ENCODE measurements at places on chromosomes 4 and X. TPM values are rescaled to one million over a fixed set of nuclear protein-coding genes. Genes with fewer than 3 reads are reported as not detected.

DNA sequence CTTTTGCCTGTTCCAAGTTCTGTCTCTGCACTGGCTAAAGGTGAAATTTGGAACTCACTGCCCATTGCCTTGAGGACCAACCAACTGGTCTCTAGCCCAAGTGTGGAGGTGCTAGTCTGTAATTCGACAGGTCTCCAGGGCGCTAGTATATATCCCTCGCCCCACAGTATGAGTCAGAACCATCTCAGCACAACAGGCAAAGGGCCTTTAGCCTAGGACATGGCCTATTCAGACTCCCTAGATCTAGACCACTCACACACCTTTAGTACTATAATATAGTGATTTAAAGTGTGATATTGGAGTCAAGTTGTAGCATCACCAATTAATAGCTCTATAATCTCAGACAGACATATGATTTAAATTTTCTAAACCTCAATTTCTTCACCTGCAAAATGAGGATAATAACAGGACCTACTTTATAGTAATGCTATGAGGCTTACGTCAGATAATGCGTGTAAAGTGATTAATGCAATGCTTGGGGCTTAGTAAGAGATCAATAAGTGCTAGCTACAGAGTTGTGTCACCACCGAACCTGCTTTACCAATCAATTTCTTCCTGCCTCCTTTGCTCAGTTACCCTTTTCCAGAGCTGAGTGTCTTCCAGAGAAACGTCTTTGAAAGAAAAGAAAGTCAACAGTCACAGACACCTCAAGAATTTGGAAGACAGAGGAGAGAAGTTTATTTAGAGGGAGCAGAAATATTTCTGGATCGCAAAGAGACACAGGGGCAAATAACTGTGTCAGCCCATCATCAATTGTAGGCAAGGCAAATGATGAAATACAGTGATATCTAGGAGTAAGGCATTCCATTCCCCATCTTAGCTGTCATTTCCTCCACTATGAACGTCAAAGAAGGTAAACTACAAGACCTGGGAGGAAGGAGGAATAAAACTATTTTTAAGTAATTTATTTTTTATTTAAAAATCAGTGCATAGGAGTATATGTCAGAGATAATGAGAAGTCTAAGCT lies 2.3 kb downstream of the NOX1 start:
- no peak overlapping the region for H3K27ac ChIP-seq
- no peaks in the 10 kb centered on the region for H3K27me3 ChIP-seq
- H3K4me3 ChIP-seq, result no peak overlapping the region
- DNase-seq, result no peak
- no peaks in the 10 kb centered on the region for H3K4me1 ChIP-seq
- no peaks in the 10 kb centered on the region for H3K36me3 ChIP-seq

DNA sequence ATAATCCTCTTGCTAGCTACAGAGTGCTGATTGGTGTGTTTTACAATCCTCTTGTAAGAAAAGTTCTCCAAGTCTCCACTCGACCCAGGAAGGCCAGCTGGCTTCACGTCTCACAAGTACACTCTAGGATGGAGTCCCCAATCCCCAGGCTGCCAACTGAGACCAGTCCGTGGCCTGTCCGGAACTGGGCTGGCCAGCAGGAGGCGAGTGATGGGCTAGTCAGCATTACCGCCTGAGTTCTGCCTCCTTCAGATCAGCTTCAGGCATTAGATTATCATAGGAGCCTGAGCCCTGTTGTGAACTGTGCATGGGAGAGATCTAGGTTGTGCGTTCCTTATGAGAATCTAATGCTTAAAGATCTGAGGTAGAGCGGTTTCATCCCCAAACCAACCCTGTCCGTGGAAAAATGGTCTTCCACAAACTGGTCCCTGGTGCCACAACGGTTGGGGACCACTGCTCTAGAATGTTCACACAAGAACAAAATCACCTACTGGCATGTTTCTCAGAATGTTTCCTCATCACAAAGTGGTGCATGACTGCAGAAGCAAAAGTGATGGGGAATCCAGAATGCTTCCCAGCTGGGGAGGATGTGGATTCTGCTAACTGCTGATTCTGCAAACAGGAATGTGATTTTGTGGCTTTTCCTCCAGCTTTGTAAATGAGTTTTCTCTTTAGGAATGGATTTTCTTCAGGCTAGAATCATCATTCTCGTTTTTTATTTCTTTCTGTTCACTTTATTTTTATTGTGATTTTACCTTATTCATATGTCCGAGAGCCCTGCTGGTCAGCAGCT lies 40.9 kb downstream of the SEPTIN11 start:
- peak overlapping the region; percentile 42 for H3K27ac ChIP-seq
- DNase-seq, result no peak
- H3K36me3 ChIP-seq, result no peaks in the 10 kb centered on the region
- peaks cover 3% of the 10 kb centered on the region for H3K4me1 ChIP-seq
- no peaks in the 10 kb centered on the region for H3K27me3 ChIP-seq

DNA sequence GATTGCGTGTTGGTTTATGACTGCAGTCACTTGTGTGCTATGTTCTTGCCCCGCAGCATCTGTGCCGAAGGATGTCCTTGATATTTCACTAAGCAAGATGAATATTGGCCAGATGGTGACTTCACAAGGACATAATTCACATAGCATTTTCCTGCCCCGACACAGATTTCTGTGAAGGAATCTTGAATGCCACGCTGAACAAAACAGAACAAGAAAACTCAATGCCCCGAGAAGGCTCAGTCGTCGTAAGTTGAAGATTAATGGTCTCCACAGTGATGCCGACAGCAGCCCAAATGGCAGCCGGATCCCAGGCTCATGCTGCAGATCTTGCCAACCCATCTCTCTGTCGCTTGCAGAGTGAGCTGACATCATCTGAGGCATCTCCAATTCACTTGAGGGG lies 145.9 kb downstream of the CPEB2 start:
- DNase-seq, result no peak
- peaks cover 16% of the 10 kb centered on the region for H3K4me1 ChIP-seq
- H3K4me3 ChIP-seq, result no peak overlapping the region
- no peak overlapping the region for H3K27ac ChIP-seq

DNA sequence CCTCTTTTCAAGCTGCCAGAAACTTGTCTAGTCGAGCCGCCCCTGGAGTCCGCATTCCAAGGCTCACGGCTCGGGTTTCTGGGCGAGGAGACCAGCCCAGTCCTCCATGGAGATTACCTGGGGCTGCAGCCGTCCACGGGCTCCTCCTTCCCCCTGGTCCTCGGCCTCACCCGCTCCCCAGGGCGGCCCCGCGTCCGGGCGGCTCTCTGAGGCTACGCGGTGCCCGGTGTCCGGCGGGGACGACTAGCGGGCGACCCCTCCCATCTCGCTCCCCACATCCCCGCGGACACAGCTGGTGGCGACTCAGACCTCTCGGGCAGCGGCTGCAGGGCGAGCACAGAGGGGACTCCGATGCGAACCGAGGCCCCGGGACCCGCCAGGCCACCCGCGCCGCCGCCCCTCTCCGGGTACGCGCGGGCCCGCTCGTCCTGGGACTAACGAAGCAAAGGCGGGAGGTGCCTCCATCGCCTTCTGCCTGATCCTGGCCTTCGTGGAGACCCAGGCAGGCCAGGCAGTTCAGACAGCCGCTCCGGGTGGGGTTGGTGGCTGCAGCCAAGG lies 159.4 kb downstream of the TRAM1L1 start:
- H3K4me1 ChIP-seq, result peaks cover 14% of the 10 kb centered on the region
- peaks cover 6% of the 10 kb centered on the region for H3K27me3 ChIP-seq
- H3K36me3 ChIP-seq, result no peaks in the 10 kb centered on the region
- peak; percentile 50 for DNase-seq

GRCh38 chrX:12956704-12957534 lies 18.0 kb upstream of the TMSB4X start:
- H3K4me1 ChIP-seq, result no peaks in the 10 kb centered on the region
- H3K27me3 ChIP-seq, result no peaks in the 10 kb centered on the region
- no peaks in the 10 kb centered on the region for H3K36me3 ChIP-seq
- peak overlapping the region; percentile 40 for H3K27ac ChIP-seq
- no peak for DNase-seq
- H3K4me3 ChIP-seq, result no peak overlapping the region

- no peaks in the 10 kb centered on the region for H3K4me1 ChIP-seq
- H3K36me3 ChIP-seq, result no peaks in the 10 kb centered on the region
Observed at GRCh38 chr4:153246446-153247115, 42.3 kb downstream of the TRIM2 start.

DNA sequence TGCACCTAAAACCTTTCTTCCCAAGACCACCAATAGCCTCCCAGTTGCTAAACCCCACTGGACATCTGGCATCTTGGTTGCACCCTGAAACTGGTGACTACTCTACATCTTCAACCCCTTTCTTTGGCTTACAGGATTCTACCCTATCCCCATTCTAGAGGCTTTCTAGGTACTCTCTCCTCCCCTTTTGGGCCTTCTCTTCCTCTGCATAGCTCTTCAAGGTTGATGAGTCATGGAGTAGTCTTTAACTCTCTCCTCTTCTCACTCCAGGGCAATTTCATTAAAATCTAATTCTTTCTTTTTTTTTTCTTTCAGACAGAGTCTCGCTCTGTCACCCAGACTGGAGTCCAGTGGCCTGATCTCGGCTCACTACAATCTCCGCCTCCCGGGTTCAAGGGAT lies 16.8 kb downstream of the APOO start:
- H3K27ac ChIP-seq, result no peak overlapping the region
- DNase-seq, result no peak
- no peaks in the 10 kb centered on the region for H3K4me1 ChIP-seq

DNA sequence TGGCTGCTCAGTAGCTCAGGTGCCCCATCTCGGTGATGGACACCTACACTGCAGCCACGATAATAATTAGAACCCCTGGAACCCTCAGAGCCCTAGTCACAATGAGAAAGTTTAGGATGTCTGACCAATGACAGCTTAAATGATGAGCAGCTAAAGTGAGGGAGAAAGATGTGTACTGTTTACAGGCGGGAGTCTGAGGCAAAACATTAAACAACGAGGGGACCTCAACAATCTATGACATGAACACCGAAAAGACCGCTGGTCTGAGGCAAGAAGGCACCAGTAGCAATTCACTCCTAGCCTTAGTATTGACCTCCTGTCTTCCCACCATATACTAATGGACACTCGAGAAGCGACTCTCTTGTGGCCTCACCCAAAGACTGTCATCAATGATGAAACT lies 369.5 kb upstream of the SMIM31 start:
- DNase-seq, result no peak
- no peaks in the 10 kb centered on the region for H3K27me3 ChIP-seq
- H3K36me3 ChIP-seq, result no peaks in the 10 kb centered on the region
- H3K27ac ChIP-seq, result no peak overlapping the region
- no peak overlapping the region for H3K4me3 ChIP-seq
- no peaks in the 10 kb centered on the region for H3K4me1 ChIP-seq

DNA sequence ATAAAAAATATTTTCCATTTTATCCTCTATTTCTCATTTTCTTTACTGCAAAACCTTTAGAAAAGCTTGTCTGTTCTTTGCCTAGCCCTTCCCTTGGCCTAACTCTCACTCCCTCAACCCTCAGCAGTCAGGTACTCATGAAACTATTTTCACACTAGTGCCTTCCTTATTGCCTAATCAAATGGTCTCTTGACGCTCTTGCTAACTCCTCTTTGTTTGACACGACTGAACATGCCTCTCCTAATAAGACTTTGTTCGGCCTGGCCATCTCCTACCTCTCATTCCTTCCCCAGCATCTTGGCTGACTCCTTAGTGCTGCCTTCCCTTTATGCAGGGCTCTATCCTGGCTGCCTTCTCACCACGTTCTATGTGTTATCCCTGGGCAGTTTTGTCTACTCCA lies 11.1 kb upstream of the LRAT start:
- no peak for DNase-seq
- no peak overlapping the region for H3K4me3 ChIP-seq
- no peaks in the 10 kb centered on the region for H3K36me3 ChIP-seq
- no peaks in the 10 kb centered on the region for H3K27me3 ChIP-seq

- H3K4me3 ChIP-seq, result no peak overlapping the region
- no peaks in the 10 kb centered on the region for H3K36me3 ChIP-seq
- H3K27ac ChIP-seq, result no peak overlapping the region
- no peak for DNase-seq
- H3K27me3 ChIP-seq, result no peaks in the 10 kb centered on the region
Observed at GRCh38 chrX:24317567-24317966, 3.7 kb upstream of the SUPT20HL2 start.

GRCh38 chrX:6184900-6185515 lies 43.7 kb downstream of the NLGN4X start:
- no peak for DNase-seq
- no peaks in the 10 kb centered on the region for H3K36me3 ChIP-seq
- H3K27me3 ChIP-seq, result no peaks in the 10 kb centered on the region
- H3K4me3 ChIP-seq, result no peak overlapping the region
- no peak overlapping the region for H3K27ac ChIP-seq
- no peaks in the 10 kb centered on the region for H3K4me1 ChIP-seq

DNA sequence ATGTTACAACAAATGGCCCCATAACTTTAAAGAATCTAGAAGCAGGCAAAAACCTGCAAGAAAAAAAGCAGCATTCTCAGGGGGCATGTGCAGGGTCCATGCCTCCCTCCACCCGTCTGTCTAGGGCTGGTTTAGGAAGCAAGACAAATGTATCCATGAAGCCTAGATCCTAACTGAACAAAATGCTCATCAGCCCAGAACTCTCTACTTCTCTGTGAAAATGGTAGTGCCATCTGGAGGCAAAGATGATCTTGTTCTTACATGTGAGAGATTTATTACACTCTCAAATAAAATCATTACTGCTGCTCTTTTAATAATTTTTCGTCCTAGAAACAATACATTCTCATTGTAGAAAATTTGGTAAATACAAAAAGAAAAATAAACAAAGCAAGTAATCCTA lies 26.7 kb downstream of the NR3C2 start:
- H3K4me3 ChIP-seq, result no peak overlapping the region
- no peaks in the 10 kb centered on the region for H3K27me3 ChIP-seq
- H3K27ac ChIP-seq, result no peak overlapping the region
- DNase-seq, result no peak
- no peaks in the 10 kb centered on the region for H3K36me3 ChIP-seq
- H3K4me1 ChIP-seq, result no peaks in the 10 kb centered on the region

GRCh38 chr4:24236532-24236931 lies 346.7 kb upstream of the PPARGC1A start:
- no peak overlapping the region for H3K4me3 ChIP-seq
- no peaks in the 10 kb centered on the region for H3K27me3 ChIP-seq
- no peaks in the 10 kb centered on the region for H3K4me1 ChIP-seq
- DNase-seq, result no peak

DNA sequence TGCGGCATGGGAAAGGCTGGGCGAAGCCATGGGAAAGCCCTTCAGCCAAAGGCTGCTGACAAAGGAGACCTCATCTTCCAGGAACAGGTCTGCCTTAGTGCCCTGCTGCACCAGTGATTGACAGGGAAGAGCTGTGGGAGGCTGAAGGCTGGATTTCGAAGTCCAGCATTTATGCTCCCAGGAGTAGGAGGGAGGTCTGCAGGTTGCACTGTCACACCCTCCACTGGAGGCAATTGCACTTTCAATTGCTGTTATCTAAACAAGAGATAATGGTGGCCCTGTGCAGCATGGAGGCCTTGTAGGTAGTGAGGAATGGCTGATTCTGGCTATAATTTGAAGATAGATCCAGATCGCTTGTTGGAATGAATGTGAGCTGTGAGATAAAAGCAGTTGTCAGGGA lies 43.7 kb downstream of the FAM114A1 start:
- no peaks in the 10 kb centered on the region for H3K4me1 ChIP-seq
- H3K36me3 ChIP-seq, result peaks cover 52% of the 10 kb centered on the region
- no peak for DNase-seq
- H3K27ac ChIP-seq, result no peak overlapping the region
- H3K4me3 ChIP-seq, result no peak overlapping the region

HMGN5 gene
- polyA plus RNA-seq, result 15.7 TPM

CXorf66 gene
- not detected for polyA plus RNA-seq

IL9R gene
- polyA plus RNA-seq, result 1.1 TPM

ARAP2 gene
- 3.6 TPM for polyA plus RNA-seq

DTHD1 gene
- polyA plus RNA-seq, result not detected

OTUD6A gene
- not detected for polyA plus RNA-seq

GPR119 gene
- not detected for polyA plus RNA-seq

GC gene
- polyA plus RNA-seq, result not detected

ADH4 gene
- polyA plus RNA-seq, result 0.79 TPM

F8 gene
- 3.7 TPM for polyA plus RNA-seq

POU3F4 gene
- not detected for polyA plus RNA-seq

VEGFD gene
- 4.8 TPM for polyA plus RNA-seq

GABRG1 gene
- polyA plus RNA-seq, result not detected

GALNT7 gene
- polyA plus RNA-seq, result 16.8 TPM

PAGE3 gene
- polyA plus RNA-seq, result not detected
